Adrenal gland (tissue), 19 donors: ENCODE measurements at places on chromosomes 4 and X. TPM values are rescaled to one million over a fixed set of nuclear protein-coding genes. Genes with fewer than 3 reads are reported as not detected.

UTP14A gene
- 10.1 TPM for total RNA-seq

RNF150 gene
- total RNA-seq, result 80.9 TPM

FGFBP1 gene
- total RNA-seq, result not detected

SMIM10L2A gene
- 37.5 TPM for total RNA-seq

PAGE4 gene
- 3.9 TPM for total RNA-seq

SHISA3 gene
- total RNA-seq, result 1.9 TPM

LRIT3 gene
- total RNA-seq, result 0.20 TPM

GLUD2 gene
- total RNA-seq, result 3.4 TPM

- no peak for DNase-seq
- H3K4me1 ChIP-seq, result peaks cover 9% of the 10 kb centered on the region
- peaks cover 5% of the 10 kb centered on the region for H3K36me3 ChIP-seq
- no peak overlapping the region for H3K27ac ChIP-seq
Observed at GRCh38 chrX:155889328-155889727, 8.2 kb downstream of the VAMP7 start.

DNA sequence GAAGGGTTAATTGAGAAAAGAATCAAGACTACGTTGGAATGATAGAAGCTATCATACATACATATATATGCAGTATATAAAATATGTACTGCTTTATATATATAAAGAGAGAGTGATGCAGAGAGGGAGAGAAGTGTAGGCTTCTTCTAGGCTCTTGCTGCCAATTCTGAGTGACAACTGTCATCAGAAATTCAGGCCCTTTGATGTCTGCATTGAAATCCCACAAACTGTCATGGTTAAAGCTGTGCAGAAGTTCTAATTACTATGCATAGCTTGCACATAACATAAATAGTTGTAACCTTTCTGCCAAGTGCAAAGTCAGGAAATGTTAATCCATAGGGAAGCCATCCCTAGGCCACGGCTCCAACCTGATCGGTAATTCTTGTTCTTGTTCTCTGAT lies 251.0 kb downstream of the STIM2 start:
- H3K27me3 ChIP-seq, result no peaks in the 10 kb centered on the region
- no peak for DNase-seq
- no peak overlapping the region for H3K4me3 ChIP-seq

DNA sequence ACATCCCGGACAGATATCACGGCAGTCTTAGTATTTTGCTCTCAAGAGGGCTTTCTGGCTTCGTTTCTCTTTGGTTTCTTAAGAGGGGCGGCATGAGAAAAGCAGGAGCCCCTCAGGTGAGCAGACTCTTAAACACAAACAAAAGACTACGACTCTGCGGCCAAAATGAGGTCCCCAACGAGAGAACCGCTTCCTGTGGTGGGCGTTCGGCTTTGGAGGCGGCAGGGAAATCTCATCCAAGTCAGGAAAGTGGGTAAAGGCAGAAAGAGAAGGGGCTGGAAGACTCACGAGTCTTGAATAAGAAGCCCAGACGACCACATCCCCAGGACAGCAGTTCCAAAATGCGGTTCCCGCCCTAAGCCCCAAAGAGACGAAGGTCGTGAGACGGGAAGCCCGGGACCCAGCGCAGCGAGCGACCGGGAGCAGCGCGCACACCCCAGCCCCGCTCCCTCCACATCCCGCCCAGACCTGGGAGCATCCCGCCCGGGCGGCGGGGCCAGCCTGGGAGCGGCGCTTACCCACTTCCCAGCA lies 409 bp downstream of the UGDH start:
- no peaks in the 10 kb centered on the region for H3K27me3 ChIP-seq
- DNase-seq, result no peak
- no peaks in the 10 kb centered on the region for H3K36me3 ChIP-seq
- H3K4me3 ChIP-seq, result peak overlapping the region; percentile 96

GRCh38 chr4:26741491-26741871 lies 119.2 kb upstream of the STIM2 start:
- H3K36me3 ChIP-seq, result no peaks in the 10 kb centered on the region
- no peak for DNase-seq
- H3K27ac ChIP-seq, result peak overlapping the region; percentile 48

- H3K4me3 ChIP-seq, result no peak overlapping the region
- DNase-seq, result no peak
- no peak overlapping the region for H3K27ac ChIP-seq
- no peaks in the 10 kb centered on the region for H3K36me3 ChIP-seq
- H3K4me1 ChIP-seq, result no peaks in the 10 kb centered on the region
Observed at GRCh38 chrX:103878466-103879122, 46.5 kb upstream of the RAB9B start.

GRCh38 chr4:179415037-179415846 lies 1973.0 kb upstream of the AGA start:
- H3K36me3 ChIP-seq, result no peaks in the 10 kb centered on the region
- no peaks in the 10 kb centered on the region for H3K27me3 ChIP-seq
- DNase-seq, result no peak
- no peak overlapping the region for H3K4me3 ChIP-seq
- no peaks in the 10 kb centered on the region for H3K4me1 ChIP-seq

DNA sequence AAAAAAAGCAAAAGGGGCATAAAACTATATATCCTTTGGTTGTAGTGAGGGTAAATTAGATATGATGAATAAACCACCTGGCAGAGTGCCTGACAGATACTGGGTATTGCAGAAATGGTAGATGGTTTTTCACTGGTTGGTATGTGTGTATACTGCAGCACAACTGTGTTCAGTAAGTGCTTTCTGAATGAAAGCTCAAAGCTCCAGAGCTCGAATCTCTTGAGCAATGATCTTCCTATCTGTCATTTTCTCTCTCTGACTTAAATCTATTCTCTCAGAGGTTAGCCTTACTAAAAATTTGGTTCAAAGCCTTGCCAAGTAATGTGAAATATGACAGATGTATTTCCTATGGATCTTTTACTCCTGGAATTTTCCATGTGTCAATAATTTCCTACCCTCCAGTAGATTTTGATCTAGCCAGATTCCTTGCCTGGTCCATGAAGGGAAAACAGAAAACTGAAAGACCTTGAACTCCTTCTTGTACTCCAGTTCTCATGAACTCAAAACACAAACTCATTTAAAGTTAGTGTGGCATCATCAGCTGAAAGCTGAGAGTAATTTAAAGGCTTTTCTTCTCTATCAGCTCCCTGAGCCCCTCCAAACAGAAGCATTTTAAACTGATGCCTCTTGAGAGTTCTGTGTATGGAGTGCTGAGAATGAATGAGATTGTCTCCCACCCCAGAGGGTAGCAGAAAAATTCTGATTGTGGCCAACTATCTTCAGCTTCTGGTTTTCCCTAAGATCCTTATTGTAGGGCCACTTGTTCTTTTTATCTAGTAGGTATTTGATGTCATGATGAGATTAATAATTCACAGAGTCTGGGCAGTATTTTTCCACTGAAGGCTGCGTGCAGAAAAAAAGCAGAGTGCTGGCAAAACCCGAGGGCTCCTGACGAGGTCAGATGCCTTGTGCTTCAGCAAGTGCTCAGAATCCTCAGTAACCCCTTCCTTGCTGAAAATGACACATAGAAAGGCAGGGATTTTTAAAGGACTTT lies 363.4 kb upstream of the BOD1L1 start:
- H3K27me3 ChIP-seq, result no peaks in the 10 kb centered on the region
- H3K36me3 ChIP-seq, result no peaks in the 10 kb centered on the region
- H3K27ac ChIP-seq, result peak overlapping the region; percentile 79
- H3K4me1 ChIP-seq, result peaks cover 59% of the 10 kb centered on the region
- DNase-seq, result peak; percentile 92

GRCh38 chrX:139446832-139447231 lies 83.7 kb upstream of the F9 start:
- peaks cover 4% of the 10 kb centered on the region for H3K27me3 ChIP-seq
- H3K4me1 ChIP-seq, result no peaks in the 10 kb centered on the region
- H3K4me3 ChIP-seq, result no peak overlapping the region
- no peak overlapping the region for H3K27ac ChIP-seq
- no peaks in the 10 kb centered on the region for H3K36me3 ChIP-seq

- H3K4me3 ChIP-seq, result no peak overlapping the region
- no peak overlapping the region for H3K27ac ChIP-seq
- DNase-seq, result no peak
- no peaks in the 10 kb centered on the region for H3K4me1 ChIP-seq
- H3K36me3 ChIP-seq, result no peaks in the 10 kb centered on the region
Observed at GRCh38 chrX:123581586-123581985, 151.3 kb downstream of the THOC2 start.

DNA sequence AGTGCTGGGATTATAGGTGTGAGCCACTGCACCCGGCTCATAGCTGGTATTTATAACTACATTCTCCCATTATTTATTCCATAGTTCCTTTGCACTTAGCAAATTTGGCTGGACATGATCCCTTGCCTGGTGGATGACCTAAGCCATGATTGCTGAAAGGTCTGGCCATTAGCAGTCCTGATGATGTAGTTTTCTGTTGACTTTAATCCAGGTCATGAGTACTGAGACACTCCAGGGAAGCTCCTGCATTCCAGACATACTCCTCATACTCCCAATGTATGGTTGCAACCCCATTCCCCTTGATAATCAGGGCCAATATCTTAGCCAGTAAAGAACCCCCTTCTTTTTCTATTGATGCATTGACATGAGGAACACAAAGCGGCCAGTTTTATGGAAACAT lies 24.4 kb upstream of the MGST2 start:
- no peak overlapping the region for H3K27ac ChIP-seq
- no peaks in the 10 kb centered on the region for H3K27me3 ChIP-seq
- H3K4me1 ChIP-seq, result no peaks in the 10 kb centered on the region
- no peak for DNase-seq
- H3K4me3 ChIP-seq, result no peak overlapping the region
- H3K36me3 ChIP-seq, result no peaks in the 10 kb centered on the region

DNA sequence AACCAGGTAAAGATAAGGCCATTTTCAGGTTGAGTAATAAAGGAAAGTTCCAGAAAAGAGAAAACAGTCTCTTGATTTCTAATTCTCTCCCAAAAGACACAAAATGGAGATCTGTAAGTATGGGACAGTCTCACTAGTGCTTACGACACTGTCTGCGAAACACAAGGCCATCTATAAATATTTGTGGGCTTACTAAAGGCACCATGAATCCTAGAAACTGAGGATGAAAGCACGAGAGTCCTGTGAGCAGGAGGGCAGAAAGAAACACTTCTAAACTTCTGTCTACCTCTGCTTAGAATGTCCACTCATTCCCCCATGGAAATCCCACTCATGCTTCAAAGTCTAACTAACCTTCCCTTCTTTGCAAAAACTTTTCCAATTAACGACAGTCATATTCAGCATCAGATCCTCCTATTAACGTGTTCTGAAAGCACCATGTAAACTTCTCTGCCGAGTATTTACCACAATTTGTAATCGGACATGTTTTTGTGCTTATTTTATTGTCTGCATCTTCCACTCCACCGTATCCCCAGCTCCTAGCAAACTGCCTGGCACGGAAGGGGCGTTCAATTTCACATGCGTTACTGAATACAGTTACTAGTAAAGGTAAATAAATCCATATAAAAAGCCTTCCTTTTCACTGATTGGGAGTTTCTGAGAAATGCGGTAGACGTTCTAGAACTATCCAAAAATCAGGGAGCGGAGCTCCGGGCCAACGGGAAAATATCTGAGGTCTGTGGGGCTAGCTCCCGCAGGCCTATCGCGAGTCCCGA lies 665 bp downstream of the PSMD10 start:
- peak overlapping the region; percentile 43 for H3K4me3 ChIP-seq
- no peaks in the 10 kb centered on the region for H3K27me3 ChIP-seq
- no peaks in the 10 kb centered on the region for H3K36me3 ChIP-seq
- no peak for DNase-seq
- peaks cover 3% of the 10 kb centered on the region for H3K4me1 ChIP-seq
- H3K27ac ChIP-seq, result peak overlapping the region; percentile 70

DNA sequence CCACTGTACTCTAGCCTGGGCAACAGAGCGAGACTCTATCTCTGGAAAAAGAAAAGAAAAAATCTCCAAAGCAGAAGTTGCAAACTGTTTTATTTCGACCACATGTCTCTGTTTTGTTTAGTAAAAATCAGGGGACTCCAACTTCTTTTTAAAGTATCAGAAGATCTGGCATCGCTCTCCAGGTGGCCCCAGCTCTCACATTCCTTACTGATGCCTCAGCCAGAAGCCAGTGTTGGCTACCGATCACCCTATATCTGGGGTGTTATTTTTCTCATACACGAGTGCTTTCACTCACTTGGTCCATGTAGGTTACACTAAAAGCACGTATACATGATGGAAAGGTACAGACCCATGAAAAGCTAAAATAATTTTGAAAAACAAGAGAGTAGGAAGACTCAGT lies 8.3 kb downstream of the MPP1 start:
- no peak overlapping the region for H3K4me3 ChIP-seq
- H3K27ac ChIP-seq, result no peak overlapping the region
- H3K27me3 ChIP-seq, result no peaks in the 10 kb centered on the region
- H3K4me1 ChIP-seq, result peaks cover 24% of the 10 kb centered on the region
- H3K36me3 ChIP-seq, result no peaks in the 10 kb centered on the region
- no peak for DNase-seq

- H3K27ac ChIP-seq, result no peak overlapping the region
- no peaks in the 10 kb centered on the region for H3K36me3 ChIP-seq
- no peaks in the 10 kb centered on the region for H3K4me1 ChIP-seq
- H3K4me3 ChIP-seq, result no peak overlapping the region
- no peaks in the 10 kb centered on the region for H3K27me3 ChIP-seq
Observed at GRCh38 chrX:53992589-53992988, 51.7 kb downstream of the PHF8 start.
